T-cell (primary cell): ENCODE measurements at places on chromosomes 13 and 19. TPM values are rescaled to one million over a fixed set of nuclear protein-coding genes. Genes with fewer than 3 reads are reported as not detected.

DNA sequence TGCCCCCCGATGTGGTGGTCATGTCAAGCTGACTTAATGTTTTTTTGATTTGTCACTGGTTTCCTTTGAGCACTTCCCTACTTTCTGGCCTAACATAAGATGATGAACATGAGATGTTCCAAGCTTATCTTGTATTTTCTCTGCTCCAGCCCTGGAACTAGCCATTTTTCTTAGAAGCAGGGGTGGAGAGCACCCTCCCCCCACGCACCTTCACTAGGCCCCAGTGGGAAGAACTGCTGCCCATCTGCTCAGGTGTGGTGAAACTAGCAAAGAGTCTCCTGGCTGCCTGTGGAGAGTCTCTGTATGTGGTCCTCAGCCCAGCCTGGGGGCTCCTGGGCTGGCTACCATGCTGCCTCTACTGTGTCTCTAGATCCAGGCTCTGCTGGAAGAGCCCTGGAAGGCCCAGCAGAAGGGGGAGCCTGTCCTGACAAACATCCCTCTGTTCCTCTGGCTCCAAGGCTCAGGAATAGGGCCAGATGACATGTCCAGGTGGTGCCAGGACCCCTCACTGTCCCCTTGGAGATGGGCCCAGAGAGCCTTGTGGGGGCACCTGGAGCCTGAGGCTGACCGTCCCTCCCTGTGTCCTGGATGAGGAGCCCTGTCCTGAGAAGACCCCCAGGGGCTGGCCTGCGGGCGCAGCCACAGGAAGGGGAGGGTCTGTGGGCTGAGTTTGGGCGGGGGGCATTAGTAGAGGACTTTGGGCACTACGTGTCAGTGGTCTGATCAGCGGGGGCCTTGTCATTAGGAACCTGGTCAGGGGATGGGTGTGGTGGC lies 4.8 kb upstream of the ZNF14 start:
- no peak overlapping the region for H3K27ac ChIP-seq
- no peaks in the 10 kb centered on the region for H3K27me3 ChIP-seq
- H3K36me3 ChIP-seq: no peaks in the 10 kb centered on the region
- H3K4me1 ChIP-seq: no peaks in the 10 kb centered on the region
- DNase-seq: no peak
- no peak overlapping the region for H3K4me3 ChIP-seq

DNA sequence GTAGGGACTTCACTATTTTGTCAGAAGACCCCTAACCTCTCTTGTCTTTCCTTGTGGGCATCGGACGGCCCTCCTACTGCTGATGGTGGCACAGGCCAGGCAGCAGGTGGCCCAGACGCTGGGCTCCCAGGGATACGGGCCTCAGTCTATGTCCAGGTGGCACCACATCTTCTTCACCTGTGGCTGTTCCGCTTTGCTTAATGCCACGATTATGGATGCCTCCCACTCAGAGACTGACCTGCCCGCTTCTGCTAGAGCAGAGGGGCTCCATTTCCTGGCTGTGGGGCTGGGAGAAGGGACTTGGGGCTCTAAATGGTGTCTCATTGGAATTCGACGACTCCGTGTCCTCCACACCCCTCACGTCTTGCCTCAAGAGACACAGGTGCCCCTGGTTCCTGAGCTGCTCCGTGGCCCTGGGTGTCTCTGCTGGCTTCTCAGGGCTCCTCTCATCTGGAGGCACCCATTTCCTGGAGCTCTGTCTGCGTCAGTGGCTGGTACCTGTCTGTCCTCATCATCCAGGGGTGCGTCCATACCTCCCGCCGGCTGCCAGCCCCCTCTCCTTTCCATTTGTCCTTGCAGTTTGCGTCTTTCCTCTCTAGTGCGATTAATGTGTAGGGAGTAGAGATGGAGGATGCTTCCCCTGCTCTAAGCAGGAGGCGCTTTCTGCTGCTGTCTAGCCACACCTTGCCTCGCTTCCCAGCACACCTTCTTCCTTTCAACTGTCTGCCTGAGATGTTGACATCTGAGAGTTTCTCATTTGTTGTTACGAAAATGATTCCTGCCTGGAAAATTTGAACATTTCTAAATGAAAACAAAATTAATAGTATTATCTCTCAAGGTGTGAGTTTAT lies 63.4 kb downstream of the TEX29 start:
- H3K27ac ChIP-seq: peak overlapping the region; percentile 23
- H3K4me3 ChIP-seq: no peak overlapping the region
- DNase-seq: no peak
- peaks cover 31% of the 10 kb centered on the region for H3K4me1 ChIP-seq
- no peaks in the 10 kb centered on the region for H3K27me3 ChIP-seq

GRCh38 chr13:21709697-21710096 lies 38.8 kb downstream of the FGF9 start:
- H3K27me3 ChIP-seq: no peaks in the 10 kb centered on the region
- no peak overlapping the region for H3K4me3 ChIP-seq
- no peak overlapping the region for H3K27ac ChIP-seq
- H3K4me1 ChIP-seq: no peaks in the 10 kb centered on the region

- H3K27me3 ChIP-seq: peaks cover 4% of the 10 kb centered on the region
- DNase-seq: no peak
Observed at GRCh38 chr13:38905861-38906260, 84.8 kb downstream of the STOML3 start.

DNA sequence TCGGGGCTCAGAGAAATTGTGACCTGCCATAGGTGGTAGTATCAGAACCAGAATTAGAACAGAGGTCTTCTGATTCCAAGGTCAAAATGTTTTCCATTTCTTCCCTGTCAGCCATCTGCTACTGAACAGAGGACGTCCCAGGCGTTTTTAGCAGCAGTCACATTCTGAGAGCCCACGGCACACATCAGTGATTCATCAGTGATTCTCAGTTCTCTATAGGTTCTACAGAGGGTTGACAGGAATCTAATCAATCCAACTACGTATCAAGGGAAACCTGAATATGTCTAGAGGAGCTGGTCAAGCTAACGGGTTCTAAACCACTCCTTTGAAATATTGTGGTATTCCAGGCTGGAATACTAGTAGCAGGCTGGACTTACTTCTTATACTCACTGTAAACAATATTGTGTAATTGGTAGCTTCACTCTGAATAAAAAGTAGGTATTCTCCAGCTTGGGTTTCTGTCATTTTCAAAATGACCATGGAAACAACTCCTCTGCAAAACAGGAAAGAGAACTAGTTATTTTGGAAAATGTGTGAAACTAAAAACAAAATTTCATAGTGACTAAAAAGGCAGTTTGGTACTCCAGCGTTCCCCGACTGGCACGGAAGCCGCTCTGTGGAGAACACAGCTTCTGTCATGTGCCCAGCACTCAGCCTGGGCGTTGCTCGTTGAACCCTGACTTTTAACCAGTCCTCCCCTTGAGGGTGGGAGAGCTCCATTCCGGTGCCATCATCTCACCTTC lies 43.2 kb downstream of the FLT3 start:
- DNase-seq: no peak
- no peaks in the 10 kb centered on the region for H3K36me3 ChIP-seq
- H3K27ac ChIP-seq: no peak overlapping the region

C13orf42 gene
- not detected for total RNA-seq

DNA sequence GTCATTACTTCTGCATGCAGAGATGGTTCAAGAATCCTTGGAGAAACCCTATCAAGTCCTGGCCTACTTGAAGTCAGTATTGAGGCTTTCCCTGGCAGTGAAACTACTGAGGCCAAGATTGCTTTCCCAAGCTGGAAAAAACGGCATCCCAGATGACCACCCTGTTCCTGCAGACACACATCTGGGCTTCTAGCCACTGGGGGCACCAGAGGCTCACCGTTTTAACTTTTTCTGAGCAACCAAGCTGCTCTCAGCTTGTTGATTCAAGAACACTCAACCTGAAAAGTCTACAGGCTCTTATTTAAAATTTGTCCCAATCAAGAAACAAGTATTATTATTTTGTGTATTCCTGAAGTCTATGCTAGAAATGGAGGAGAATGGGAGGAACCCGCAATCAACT lies 66.6 kb downstream of the SPRYD7 start:
- DNase-seq: no peak
- no peak overlapping the region for H3K27ac ChIP-seq
- no peak overlapping the region for H3K4me3 ChIP-seq
- H3K27me3 ChIP-seq: no peaks in the 10 kb centered on the region
- H3K36me3 ChIP-seq: no peaks in the 10 kb centered on the region

ZNF730 gene
- 0.20 TPM for total RNA-seq

- no peak for DNase-seq
- no peaks in the 10 kb centered on the region for H3K4me1 ChIP-seq
- no peaks in the 10 kb centered on the region for H3K36me3 ChIP-seq
- H3K4me3 ChIP-seq: no peak overlapping the region
Observed at GRCh38 chr13:76336889-76337844, 549.0 kb downstream of the KCTD12 start.

- no peak overlapping the region for H3K27ac ChIP-seq
- no peak overlapping the region for H3K4me3 ChIP-seq
- DNase-seq: no peak
- H3K27me3 ChIP-seq: no peaks in the 10 kb centered on the region
- H3K4me1 ChIP-seq: no peaks in the 10 kb centered on the region
Observed at GRCh38 chr13:46909042-46909441, 12.2 kb upstream of the HTR2A start.

DNA sequence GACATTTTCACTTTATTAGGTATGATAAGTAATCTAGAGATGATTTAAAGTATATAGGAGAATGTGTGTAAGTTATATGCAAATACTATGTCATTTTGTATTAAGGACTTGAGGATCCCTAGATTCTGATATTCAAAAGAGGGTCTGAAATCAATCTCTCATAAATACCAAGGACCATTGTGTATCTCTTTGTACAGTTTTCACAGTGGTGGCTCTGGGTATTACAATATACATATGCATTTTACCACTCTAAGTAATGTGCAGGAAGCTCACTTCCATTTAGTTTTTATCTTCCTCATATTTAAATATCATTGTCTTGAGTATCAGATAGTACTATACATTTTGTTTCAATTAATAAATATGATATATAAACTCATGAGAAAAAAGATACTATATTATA lies 862.6 kb upstream of the PCDH20 start:
- no peaks in the 10 kb centered on the region for H3K36me3 ChIP-seq
- no peaks in the 10 kb centered on the region for H3K27me3 ChIP-seq
- H3K4me1 ChIP-seq: no peaks in the 10 kb centered on the region
- no peak for DNase-seq
- H3K4me3 ChIP-seq: no peak overlapping the region

- peak overlapping the region; percentile 92 for H3K4me3 ChIP-seq
- peak overlapping the region; percentile 70 for H3K27ac ChIP-seq
- no peaks in the 10 kb centered on the region for H3K36me3 ChIP-seq
- H3K4me1 ChIP-seq: peaks cover 47% of the 10 kb centered on the region
- H3K27me3 ChIP-seq: no peaks in the 10 kb centered on the region
- no peak for DNase-seq
Observed at GRCh38 chr19:10961073-10961860, 437 bp downstream of the SMARCA4 start.

GRCh38 chr13:26021956-26022355 lies 29.9 kb downstream of the SHISA2 start:
- H3K4me3 ChIP-seq: no peak overlapping the region
- H3K27ac ChIP-seq: no peak overlapping the region
- DNase-seq: no peak
- H3K36me3 ChIP-seq: peaks cover 3% of the 10 kb centered on the region

DNA sequence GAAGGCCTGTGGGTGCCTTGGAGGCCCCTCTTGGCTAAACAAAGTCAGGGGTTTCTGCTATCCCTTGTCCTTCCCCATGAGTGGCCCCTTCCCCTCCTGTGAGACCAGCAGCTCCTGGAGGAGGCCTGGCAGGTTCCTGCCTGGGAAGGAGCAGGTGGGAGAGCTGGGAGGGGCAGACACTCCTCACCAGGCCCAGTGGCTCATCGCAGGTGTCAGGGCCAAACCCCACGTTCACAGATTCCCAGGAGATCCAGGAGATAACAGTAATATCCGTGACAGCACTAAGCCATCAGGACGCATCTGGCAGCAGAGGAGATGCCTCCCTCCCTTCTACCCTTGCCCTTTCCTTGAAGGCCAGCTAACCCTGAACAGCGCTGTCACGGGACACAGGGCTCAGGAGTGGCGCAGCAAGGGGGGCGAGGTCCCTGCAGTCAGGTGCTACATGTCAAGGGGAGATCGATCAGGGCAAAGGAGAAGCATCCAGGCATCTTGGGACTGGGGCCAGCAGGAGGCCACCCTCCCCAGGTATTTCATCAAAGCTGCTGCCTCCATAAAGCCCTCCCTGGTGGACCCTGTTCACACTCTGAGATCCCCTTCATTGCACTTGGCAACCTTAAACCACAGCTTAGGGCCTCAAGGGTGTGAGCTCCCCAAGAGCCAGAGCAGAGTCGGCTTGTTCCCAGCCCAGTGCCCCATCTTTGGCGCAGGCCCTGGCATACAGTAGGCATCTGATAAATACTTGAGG lies 4.8 kb downstream of the CEBPA start:
- H3K27ac ChIP-seq: no peak overlapping the region
- peaks cover 12% of the 10 kb centered on the region for H3K4me1 ChIP-seq
- H3K4me3 ChIP-seq: no peak overlapping the region
- no peak for DNase-seq

- H3K27me3 ChIP-seq: no peaks in the 10 kb centered on the region
- H3K4me3 ChIP-seq: peak overlapping the region; percentile 90
- DNase-seq: peak; percentile 78
- peaks cover 76% of the 10 kb centered on the region for H3K4me1 ChIP-seq
- H3K36me3 ChIP-seq: peaks cover 44% of the 10 kb centered on the region
Observed at GRCh38 chr19:14440049-14440448, 6.9 kb downstream of the PKN1 start.

DNA sequence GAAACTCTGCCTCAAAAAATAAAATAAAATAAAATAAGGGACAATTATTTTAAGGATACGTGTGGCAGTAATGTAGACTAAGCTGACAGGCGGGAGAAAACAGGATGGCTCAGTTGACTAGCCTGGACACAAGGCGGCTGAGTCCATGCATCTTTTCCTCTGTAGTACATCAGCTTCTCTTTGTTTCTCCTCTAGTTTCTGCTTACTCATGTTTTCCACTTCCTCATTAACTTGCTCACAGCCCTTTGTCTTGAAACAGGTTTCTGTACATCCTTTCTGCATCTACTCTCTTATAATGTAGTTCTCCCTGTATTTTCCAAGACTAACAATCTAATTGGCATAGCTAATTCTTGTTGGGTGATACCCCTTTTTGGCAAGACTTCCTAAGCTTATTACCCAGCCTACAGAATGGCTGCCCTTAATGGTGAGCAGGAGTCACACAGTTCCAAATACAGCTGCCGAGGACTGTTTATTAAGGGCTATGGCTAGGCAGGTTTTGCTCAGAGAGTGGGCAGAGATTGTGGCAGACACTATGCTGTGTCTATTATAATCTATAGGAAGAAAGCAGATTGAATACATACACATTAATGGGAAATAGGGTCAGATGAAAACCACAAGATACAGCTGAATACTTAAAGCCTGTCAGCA lies 58.7 kb upstream of the KLF5 start:
- no peaks in the 10 kb centered on the region for H3K27me3 ChIP-seq
- H3K4me1 ChIP-seq: no peaks in the 10 kb centered on the region
- no peak overlapping the region for H3K27ac ChIP-seq
- no peak for DNase-seq
- peaks cover 7% of the 10 kb centered on the region for H3K36me3 ChIP-seq

RUBCNL gene
- total RNA-seq: 2.3 TPM

DNA sequence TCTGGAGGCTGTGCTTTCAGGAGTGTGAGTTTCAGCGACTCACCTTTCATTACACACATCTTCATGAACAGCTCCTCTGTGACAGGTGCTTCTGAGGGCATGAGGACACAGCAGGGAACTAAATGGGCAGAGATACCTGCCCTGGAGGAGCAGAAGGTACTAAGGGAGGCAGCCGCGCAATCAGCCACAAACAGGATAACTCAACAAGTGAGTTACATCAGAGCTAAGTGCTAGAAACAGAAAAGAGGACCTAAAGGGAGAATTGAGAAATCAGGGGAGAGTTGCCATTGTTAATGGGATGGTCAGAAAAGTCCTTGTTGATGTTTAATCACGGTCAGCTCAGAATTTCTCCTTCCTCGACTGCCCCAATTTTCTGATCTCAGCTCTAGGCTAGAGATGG lies 42.5 kb downstream of the SYDE1 start:
- H3K27me3 ChIP-seq: no peaks in the 10 kb centered on the region
- H3K36me3 ChIP-seq: no peaks in the 10 kb centered on the region
- H3K4me1 ChIP-seq: no peaks in the 10 kb centered on the region
- H3K27ac ChIP-seq: no peak overlapping the region

CPB2 gene
- total RNA-seq: not detected

RFPL4AL1 gene
- total RNA-seq: not detected
